ENCODE measurements at places on chromosomes 16 and 17.

DNA sequence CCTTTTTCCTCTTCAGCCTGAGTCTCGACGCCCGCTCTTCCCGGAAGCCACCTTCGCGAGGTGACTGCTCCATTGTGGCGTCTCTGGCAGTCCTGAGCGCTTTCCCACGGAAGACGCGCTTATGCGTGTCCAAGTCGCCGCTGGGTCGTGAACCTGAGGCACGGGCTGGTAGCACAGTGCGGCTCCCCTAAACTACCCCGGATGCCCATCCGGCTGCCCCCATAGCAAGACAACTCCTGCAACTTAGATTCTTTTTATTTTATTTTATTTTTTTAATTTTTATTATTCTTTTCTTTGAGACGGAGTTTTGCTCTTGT lies 2.1 kb upstream of the ESRP2 start:
- H3K27me3 ChIP-seq, result peaks cover 25% of the 10 kb centered on the region
- no peaks in the 10 kb centered on the region for H3K36me3 ChIP-seq
- peak overlapping the region; percentile 97 for H3K4me3 ChIP-seq
- peaks cover 39% of the 10 kb centered on the region for H3K4me1 ChIP-seq

DNA sequence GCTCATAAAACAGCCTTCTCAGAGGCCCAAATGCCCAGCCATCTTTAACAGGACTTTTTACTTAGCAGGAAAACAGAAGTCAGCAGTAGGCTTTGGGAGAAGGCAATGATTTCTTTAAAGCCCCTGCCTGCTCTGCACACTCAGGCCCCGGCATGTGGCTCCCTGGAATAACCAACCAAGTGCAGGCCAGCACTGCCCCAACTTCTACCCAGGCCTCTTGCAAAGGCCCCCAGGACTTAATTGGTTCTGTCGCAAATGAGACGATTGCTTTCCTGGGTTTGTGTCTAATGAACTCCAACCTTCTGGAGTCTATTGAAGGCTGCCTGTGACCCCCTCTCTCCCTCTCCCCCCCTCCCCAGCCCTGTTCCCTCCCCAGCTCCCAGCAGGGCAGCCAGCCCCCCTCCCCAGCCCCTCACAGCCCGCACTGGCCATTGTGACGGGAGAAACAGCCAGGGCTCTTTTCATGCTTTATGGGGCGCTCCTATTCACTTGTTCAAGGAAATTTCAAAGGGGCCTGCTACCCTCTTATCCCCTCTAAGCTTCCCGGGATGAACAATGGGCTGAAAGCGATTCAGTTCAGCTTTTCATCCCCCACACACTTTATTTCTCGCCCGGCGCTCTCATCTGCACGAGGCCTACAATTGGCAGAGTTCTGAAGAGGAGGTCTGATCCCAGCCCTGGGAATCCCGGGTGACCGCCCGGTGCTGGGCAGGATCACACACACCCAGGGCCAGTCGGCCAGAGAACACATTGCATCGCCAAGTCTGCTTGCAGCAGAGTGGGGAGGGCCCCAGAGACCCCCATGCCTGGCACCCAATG lies 15.5 kb downstream of the AXIN2 start:
- no peak for DNase-seq
- H3K27me3 ChIP-seq, result peaks cover 3% of the 10 kb centered on the region
- no peak overlapping the region for H3K27ac ChIP-seq
- no peaks in the 10 kb centered on the region for H3K4me1 ChIP-seq

GRCh38 chr17:17779015-17779611 lies 57.7 kb downstream of the SREBF1 start:
- peaks cover 2% of the 10 kb centered on the region for H3K27me3 ChIP-seq
- H3K36me3 ChIP-seq, result no peaks in the 10 kb centered on the region
- no peak overlapping the region for H3K4me3 ChIP-seq
- peaks cover 12% of the 10 kb centered on the region for H3K4me1 ChIP-seq

- no peaks in the 10 kb centered on the region for H3K36me3 ChIP-seq
- peaks cover 4% of the 10 kb centered on the region for H3K27me3 ChIP-seq
- no peak overlapping the region for H3K4me3 ChIP-seq
These were observed 7.3 kb upstream of the CAPNS2 start for GRCh38 chr16:55559233-55559632.

DNA sequence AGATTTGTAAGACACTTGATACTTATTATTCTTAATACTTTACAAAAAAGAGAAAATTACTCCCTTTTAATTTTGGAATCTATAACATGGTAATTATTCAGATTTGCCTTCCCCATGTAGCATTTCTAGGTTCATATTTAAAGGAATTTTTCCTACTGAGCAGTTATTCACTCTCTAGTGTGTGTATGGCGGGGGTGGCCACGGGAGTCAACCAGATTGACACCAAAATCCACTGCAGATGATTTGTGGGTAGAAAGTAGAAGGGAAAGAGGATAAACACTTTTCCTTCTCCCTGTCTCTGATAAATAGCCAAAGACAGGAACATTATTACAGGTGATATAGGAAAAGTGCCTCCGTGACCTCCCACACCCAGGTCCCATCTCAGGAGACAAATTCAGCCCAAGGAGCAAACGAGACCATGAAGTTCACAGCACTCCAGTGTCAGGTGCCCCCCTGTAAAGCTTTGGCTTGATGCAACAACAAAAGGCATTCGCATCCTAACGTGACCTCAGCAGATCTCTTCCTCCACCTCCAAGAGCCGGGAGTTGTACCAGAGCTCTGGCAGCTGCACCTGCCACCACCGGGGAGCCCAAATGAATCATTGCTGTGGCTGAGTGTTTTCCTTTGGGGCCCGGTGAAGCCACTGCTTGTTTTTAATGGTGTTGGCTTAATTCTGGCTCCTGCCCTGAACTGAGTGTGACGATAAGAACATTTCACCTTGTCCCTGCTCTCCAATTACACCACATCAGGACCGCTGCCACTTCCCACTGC lies 92.7 kb upstream of the NOL11 start:
- peaks cover 2% of the 10 kb centered on the region for H3K36me3 ChIP-seq
- no peak overlapping the region for H3K27ac ChIP-seq
- H3K4me1 ChIP-seq, result peaks cover 21% of the 10 kb centered on the region
- no peak for DNase-seq

DNA sequence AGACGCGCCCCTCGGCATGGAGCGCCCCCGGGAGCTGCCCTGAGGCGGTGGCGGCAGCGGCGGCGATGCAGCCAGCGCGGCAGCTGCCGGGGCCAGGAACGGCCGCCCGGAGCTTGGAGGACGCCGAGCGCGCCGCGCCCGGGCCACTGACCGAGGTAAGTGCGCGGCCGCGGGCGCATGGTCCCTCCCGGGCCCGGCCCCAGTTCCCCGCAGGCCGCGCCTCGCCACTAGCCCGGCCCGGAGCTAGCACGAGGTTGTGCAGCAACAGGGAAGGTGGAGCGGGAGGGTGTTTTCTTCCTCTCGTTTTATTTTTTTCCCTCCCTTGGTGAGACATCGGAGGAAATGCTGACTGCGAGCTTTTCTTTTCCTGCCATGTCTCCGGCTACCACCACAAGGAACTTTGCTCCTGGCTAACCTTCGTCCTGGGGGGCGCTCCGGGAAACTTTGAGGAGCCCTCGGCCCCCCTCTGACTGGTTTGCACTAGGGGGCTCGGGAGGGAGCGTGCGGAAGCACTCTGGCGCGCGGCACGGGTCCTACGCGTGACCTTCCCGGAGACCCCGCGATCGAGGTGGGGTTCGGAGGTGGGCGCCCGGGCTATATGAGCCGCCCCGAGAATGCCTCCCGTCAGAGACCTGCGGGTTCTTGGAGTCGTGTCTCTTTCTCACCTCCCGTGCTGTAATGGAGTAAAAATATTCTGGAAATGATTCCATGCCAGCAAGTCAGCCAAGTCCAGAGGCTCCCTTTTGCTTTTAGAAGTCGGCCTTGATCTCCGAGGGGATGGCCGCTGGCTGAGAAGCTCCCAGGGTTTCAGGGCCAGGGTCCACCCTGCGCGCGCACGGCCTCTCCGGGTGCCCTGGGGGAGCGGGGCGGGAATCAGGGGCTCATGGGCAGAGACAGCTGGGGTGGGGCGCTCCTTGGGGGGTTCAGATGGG lies 868 bp downstream of the KCNJ12 start:
- peaks cover 10% of the 10 kb centered on the region for H3K27me3 ChIP-seq
- H3K27ac ChIP-seq, result no peak overlapping the region
- DNase-seq, result no peak

DNA sequence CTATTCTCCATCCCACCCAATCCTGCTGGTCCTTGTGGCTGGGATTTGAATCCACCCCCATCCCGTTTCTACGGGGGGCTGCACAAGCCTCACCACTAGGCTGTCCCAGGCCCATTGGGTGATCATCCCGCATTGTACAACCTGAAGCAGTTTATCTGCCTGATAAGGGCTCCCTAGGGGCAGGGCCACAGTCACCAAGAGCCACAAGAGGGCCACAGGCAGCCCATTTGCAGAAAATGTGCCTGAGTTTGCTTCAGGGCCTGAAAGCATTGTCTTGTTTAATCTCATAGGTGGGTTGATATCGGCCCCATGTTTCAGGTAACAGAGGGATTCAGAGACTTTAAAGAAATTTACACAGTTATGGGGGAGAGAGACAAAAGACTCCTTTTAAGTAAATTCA lies 245.0 kb downstream of the CPPED1 start:
- H3K36me3 ChIP-seq, result no peaks in the 10 kb centered on the region
- no peaks in the 10 kb centered on the region for H3K4me1 ChIP-seq
- no peak for DNase-seq

GRCh38 chr16:28192806-28193529 lies 18.8 kb downstream of the XPO6 start:
- H3K36me3 ChIP-seq, result no peaks in the 10 kb centered on the region
- H3K27ac ChIP-seq, result peak overlapping the region; percentile 98
- peak overlapping the region; percentile 77 for H3K4me3 ChIP-seq

DNA sequence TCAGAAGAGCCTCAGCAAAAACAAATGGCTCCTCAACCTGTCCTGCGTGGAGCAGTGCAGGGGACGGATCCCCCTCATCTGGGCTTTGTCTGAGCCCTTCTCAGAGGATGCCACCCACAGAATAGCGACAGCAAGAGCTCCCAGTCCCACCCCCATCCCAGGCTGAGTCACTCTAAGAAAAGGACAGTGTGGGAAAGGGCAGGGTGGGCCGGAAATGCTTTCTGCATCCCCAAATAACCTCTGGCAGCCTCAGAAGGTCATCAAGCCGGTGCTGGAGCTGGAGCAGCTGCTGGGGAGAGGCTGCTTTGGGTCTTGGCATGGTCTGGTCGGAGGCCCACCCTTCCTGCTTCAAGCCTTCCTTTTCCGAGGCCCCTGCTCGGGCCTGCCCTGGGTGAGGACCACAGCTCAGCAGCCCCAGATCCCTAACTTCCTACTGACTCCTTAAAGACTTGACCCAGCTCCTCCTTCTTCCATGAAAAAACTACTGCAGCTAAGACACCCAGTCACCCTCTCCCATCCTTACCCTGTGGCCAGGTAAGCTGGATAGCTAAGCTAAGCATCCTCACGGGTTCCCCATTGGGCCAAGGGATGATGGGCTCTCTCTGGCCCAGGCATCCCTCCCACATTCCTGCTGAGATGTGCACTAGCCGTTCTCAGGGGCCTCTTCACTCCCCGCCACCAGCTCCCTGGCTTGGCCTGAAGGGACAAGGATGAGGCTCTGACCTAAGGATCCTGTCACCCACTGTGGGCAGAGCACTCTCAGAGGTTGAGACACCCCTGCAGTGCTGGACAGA lies 8.7 kb downstream of the SLC12A4 start:
- no peak overlapping the region for H3K4me3 ChIP-seq
- no peak overlapping the region for H3K27ac ChIP-seq
- no peaks in the 10 kb centered on the region for H3K36me3 ChIP-seq

DNA sequence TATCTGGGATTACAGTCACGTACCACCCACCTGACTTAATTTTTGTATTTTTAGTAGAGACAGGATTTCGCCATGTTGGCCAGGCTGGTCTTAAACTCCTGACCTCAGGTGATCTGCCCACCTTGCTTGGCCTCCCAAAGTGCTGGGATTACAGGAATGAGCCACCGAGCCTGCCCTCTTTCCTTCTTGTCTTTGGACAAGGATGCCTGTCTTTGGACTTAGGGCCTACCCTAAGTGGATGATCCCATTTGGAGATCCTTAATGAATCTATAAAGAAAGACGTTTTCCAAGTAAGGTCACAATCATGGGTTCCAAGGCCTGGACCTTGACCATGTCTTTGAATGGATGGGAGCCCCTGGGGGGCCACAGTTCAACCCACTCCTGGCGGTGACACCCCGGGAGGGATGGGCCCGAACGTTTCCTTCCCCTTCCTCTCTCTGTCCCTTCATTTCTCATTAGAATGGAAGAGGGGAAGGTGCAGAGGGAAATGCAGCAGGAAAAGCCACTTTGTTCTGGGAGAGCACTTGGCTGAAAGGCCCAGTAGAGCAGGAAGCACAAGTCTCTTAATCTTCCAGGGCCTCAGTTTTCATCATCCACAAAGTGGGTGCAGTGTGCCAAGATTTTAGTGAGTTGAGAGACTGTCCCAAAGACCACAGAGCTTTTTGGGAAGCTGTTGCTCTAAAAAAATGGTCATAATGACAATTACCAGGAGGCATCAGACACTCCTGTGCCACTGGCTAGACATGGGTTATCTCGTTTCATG lies 353.3 kb downstream of the SEC14L1 start:
- DNase-seq, result no peak
- H3K27ac ChIP-seq, result no peak overlapping the region

DNA sequence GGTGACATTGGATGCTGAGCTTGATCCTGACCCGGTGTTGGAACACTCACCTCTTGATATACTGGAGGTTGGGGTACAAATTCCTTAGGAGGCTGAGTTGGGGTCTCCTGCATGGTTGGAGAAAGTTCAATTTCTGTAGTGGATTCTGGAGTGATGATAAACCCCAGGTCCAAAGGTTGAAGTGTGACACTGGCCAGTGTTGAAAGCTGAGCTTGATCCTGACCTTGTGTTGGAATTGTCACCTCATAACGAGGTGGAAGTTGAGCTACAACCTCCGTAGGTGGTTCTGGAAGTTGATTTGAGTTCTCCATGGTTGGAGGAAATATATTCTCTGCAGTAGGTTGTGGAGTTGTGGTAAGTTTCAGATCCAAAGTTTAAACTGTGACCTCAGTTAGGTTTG lies 21.2 kb downstream of the RDM1 start:
- H3K27me3 ChIP-seq, result no peaks in the 10 kb centered on the region
- H3K36me3 ChIP-seq, result peaks cover 45% of the 10 kb centered on the region
- no peak overlapping the region for H3K4me3 ChIP-seq
- no peak for DNase-seq
